Activated CD4-positive, alpha-beta T cell treated with anti-CD3 and anti-CD28 coated beads, Interleukin-10, Interleukin-2, amounts not matched to agents 100 ng/mL and 50 ng/mL, durations not matched to agents 16 hours and 8 hours (primary cell): ENCODE measurements at places on chromosomes 4 and X.

DNA sequence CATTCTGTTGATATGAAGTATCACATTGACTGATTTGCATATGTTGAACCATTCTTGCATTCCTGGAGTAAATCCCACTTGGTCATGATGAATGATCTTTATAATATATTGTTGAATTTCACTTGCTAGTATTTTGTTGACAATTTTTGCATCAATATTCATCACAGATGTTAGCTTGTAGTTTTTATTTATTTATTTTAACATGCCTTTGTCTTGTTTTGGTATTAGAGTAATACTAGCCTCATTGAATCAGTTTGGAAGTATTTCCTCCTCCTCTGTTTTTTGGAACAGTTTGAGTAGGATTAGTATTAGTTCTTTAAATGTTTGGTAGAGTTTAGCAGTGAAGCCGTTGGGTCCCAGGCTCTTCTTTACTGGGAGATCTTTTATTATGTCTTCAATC is 13.9 kb upstream of the ADH1C start:
- DNase-seq: no peak

GRCh38 chr4:8033829-8034528 is 94.3 kb upstream of the AFAP1 start:
- DNase-seq: no peak

DNA sequence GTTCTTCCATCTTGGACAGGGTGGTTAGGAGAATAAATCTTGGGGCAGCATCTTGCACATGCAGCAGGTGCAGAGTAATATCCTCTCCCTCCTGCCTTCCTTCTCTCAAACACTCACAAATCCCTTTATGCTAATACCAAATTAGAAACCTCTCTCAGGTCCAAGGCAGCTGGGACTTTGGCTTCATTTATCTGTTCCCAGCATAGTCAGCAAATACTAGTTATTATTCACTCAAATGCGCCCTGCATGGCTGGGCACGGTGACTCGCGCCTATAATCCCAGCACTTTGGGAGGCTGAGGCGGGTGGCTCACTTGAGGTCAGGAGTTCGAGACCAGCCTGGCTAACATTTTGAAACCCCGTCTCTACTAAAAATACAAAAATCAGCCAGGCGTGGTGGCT is 156.0 kb upstream of the GALNT7 start:
- DNase-seq: no peak

DNA sequence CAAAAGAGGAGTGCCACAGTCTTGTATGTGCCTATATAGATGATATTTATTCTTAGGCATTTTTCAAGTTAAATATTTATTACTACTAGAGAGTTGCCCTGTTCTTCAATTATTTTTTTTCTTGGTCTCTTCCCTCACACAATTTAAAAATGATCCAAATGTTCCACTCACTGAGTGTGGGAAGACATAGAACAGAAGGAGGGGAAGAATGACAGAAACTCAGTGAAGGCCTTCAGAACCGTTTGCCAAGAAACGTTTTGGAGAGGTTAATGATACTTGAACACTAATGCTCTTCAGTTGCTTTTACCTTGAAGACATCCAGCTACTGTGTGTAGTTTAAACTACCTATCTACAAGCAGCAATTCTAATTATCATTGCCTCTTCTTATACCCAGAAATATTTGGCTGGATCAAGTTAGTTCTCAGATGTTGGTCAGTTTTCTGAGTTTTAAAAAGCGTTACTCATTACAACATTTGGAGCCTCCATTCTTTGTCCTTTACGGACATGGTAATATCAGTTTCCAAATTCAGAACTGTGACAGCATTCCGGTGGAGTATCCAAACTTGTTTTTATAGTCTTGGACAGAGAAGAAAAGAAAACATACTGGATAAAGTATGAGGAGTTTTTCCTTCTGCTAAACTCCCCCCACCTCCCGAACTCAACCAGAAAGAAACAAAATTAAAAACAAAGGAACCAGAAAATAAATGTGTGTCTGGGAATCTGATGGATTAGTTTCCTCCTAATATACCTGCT is 389.7 kb downstream of the SPRY1 start:
- DNase-seq: no peak

GRCh38 chrX:123882391-123882790 is 22.5 kb downstream of the XIAP start:
- no peak for DNase-seq

GRCh38 chr4:116016201-116016600 is 902.8 kb upstream of the NDST4 start:
- DNase-seq: no peak

DNA sequence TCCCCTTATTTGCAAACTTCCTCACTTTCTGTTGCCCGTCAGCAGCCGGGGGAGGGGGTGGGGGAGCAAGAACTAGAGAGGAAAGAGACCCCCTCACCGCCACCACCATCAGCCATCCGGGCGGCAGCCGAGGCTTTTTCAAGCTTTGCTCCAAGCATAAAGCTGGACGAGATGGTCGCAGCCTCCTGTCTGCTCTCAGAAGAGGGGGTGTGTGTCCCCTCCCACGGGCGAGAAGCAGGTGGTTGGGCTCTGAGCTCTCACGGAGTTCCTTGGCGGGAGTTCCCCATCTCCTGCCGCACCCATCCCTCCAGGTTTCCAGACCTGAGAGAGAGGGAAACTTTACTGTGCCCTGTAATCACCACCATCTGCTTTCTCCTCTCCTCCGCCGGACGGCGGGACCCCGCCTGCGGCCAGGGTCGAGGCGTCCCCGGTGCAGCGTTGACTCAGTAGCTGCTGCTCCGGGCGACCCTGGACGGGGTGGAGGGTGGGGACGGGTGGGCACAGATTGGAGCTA is 4.7 kb upstream of the ARX start:
- no peak for DNase-seq

DNA sequence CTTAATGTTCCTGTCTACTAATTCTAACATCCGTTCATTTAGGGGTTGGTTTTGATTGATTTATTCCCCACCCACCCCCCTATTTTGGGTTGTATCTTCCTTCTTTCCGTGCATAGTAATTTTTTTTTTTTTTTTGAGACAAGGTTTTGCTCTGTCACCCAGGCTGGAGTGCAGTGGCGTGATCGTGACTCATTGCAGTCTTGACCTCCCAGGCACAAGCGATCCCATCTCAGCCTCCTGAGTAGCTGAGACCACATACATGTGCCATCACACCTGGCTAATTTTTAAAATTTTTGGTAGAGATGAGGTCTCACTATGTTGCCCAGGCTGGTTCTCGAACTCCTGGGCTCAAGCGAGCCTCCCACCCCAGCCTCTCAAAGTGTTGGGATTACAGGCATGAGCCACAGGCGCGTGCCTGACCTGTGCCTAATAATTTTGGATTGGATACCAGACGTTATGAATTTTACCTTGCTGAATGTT is 79.9 kb downstream of the ZFX start:
- no peak for DNase-seq

GRCh38 chr4:185660340-185660739 is 125.0 kb upstream of the PDLIM3 start:
- DNase-seq: no peak

GRCh38 chr4:123255971-123256370 is 140.6 kb upstream of the SPRY1 start:
- DNase-seq: no peak
